ENCODE measurements at places on chromosomes 16 and 17.

DNA sequence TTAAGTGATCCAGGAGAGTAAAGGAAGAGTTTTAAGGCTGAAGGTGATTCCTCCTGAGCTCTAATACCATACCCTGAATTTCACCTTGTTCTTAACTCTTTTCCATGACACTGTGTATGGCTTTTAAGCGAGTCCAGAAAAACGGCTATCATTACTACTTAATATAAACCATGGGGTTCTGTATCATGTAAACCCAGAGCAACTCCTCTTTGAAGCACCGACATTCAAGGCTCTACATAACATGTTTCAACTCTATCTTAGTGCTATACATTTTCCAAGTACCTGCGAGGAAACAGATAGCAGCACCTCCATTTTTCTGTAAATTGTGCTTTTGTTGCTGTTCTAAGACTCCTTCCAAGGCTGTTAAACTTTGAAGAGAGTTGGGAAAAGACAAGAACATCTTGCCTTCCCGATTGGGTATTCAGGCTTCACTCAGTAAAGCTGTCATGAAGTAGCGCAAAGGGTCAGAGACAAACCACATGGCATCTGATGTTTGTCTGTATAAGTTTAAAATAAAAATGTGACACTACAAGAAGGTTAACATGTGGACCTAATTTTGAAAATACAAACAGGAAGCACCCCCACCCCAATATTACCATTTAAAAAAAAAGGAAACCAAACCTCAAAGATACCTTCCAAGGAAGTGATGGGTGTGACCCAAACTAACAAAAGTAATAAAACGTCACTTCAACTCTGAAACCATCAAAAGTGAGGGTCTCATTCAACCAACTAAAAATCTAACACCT lies 3.9 kb downstream of the STAT5B start:
- DNase-seq: no peak

GRCh38 chr16:17416461-17417311 lies 54.1 kb downstream of the XYLT1 start:
- DNase-seq: no peak

- DNase-seq: no peak
Observed at GRCh38 chr16:77674888-77675287, 47.4 kb upstream of the NUDT7 start.

DNA sequence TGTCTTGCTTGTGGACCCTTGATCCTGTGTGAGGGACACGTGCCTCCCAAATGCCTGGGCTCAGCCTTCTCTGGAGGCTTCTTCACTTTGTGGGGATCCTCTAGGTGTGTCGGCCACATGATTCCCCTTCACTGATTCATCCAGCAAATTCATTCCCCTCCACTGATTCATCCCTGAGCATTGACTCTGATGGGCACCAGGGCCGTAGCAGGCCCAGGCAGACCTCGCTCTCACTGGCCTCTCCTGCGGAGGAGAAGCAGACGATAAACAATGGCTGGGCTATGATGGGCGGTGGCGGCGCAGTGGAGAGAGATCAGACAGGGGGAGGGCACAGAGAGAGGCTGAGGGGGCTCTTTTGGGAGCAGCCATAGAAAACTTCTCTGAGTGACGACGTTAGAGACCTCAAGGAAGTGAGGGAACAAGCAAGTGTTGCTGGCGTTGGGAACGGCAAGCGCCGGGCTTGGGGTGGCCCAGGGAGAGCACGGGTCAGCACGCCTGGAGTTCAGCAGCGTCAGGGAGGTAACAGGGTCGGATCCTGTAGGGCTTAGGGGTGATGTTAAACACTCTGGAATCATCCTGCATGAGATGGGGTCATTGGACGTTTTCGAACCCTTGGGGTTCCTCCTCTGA lies 17.5 kb upstream of the RPTOR start:
- DNase-seq: no peak

DNA sequence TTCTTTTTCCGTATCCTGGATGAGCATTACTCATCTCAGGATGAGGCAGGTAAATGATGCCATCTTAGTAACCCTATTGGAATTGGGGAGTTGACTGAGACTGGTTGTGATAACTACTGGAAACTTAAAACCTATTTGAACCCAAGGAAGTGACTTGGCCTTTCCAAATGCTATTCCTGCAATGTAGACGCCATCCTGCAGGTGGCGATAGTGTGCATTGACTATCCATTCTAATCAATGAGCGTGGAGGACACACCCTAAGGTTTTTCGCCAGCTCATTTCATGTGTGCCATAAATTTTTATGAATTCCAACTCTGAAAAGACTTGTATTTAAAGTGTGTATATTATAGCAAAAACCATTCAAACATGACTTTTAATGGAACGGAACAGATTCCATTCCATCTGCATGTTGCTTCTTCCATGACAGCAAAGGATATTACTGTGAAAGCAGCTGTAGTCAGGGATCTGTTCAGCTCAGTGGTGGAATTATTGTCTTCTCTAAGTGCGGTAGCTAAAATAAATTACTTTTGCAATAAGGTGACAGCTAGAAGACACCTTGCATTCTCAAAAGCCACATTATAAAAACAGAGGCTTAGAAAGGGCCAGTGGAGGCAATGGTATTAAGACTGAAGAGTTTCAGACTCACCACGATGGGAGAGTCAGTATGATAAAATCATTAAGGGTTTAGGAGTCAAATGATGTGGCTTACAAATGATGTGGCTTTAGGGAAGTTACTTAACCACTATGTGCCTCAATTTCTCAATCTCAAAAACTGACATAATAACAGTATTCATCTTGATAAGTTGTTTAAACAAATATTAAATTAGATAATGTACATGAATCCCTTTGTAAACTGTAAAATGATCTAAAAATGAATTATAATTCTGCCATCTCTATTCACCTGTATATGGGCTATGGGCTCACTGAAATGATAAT lies 55.5 kb downstream of the SYT17 start:
- no peak for DNase-seq

GRCh38 chr17:58091024-58091567 lies 7.9 kb downstream of the DYNLL2 start:
- DNase-seq: no peak

- peak; percentile 100 for DNase-seq
Observed at GRCh38 chr17:75855310-75856061, at the start of gene WBP2. WBP2 (minus strand) TSS chr17:75855335; CDS start chr17:75855297, 38 bp downstream.

DNA sequence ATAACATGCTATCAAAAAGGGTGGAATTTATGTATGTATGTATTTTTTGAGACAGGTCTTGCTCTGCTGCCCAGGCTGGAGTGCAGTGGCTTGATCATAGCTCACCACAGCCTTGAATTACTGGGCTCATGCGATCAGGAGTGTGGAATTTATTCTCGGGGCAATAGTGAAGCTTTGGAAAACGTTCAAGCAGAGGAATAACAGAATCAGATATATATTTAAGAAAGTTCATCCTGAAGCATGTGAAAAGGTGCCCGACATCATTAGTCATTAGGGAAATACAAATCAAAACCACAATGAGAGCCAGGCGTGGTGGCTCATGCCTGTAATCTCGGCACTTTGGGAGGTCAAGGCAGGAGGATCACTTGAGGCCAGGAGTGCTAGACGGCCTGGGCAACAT lies 7.7 kb upstream of the ITGAE start:
- no peak for DNase-seq

DNA sequence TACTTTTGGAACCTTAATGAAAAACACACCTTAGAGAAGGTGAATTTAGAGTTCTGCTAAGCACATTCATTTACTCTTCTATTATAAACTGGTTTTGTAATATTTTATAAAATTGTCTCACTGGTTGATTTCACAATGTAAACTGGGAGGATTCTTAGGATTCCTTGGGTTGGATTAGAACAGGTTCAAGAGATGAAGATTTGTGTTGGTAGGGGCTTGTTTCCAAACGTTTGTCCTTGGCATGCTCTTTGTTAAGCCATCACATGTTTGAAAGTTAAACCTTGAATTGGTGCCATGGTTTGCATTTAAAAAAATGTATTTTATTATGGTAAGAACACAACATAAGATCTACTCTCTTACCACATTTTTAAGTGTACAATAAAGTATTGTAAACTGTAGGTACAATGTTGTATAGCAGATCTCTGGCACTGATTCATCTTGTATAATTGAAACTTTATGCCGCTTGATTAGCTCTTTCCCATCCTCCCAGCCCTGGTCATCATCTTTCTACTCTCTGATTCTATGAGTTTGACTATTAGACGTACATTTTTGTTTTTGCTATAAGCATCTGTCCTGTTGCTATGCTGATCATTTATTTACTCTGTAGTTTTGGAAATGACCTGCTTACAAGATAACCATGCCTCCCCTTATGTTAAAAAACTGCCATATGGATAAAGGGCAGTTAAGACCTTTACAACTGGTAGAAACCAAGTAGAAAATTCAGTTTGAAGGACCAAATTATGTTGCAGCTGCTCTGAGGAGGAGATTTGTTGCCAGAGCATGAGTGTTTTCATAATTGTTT lies 9.6 kb downstream of the FTO start:
- DNase-seq: no peak

- DNase-seq: no peak
Observed at GRCh38 chr16:1619976-1620375, 7.8 kb downstream of the CRAMP1 start.

GRCh38 chr16:57863434-57864160 lies 61.3 kb upstream of the KIFC3 start:
- DNase-seq: peak; percentile 40

GRCh38 chr17:59766491-59766890 lies 59.0 kb downstream of the VMP1 start:
- DNase-seq: no peak

DNA sequence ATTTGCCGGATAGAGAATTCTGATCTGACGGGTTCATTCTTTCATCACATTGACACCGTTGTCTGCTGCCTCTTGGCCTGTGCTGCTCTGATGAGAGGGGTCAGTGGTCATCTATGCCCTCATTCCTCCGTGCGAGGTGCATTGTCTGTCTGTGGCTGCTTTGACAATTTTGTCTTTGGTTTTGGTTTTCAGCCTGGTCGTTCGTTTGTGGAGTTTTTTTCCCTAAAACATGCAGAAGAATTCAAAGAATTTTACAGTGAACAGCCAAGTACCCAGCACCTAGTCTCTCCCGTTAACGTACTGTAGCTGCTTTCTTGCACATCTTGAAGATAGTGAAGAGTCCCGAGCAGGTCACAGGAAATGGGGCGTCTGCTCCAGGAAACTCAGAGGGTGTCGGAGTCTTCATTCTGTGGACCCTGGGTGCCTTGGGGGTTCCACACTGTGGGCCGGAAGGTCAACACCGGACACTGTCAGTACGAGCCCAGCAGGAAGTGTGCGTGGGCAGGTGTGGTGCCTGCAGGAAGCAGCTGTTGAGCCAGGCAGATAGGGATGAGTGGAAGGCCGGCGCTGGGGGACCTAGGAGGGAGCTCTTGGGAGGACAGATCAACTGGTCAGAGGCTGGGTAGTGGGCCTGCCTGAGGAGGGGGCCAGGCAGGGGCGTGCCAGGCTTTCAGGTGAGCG lies 28.2 kb downstream of the CRAMP1 start:
- DNase-seq: no peak
